Ascending aorta (tissue), 2 donors: ENCODE measurements at places on chromosomes 16 and 17. TPM values are rescaled to one million over a fixed set of nuclear protein-coding genes. Genes with fewer than 3 reads are reported as not detected.

TEX14 gene
- not detected for total RNA-seq

TEN1 gene
- total RNA-seq: 33.6 TPM

SPATA22 gene
- total RNA-seq: not detected

DNA sequence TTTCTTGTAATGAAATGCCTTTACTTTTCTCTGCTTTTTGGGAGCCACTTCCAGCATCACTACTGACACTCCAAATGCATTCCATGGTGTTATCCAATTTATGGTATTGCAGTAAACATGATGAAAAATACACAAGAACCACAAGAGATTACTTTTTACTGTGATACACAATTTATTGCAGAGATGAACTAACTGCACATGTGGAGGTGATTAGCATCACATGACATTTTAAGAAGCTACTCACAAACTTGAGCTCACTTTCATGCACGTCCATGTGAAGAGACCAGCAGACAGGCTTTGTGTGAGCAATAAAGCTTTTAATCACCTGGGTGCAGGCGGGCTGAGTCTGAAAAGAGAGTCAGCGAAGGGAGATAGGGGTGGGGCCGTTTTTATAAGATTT, 780.5 kb upstream of the GOT2 start:
- H3K36me3 ChIP-seq: no peaks in the 10 kb centered on the region
- no peak overlapping the region for H3K4me3 ChIP-seq
- no peak for DNase-seq
- H3K27ac ChIP-seq: no peak overlapping the region
- H3K27me3 ChIP-seq: no peaks in the 10 kb centered on the region

- no peaks in the 10 kb centered on the region for H3K36me3 ChIP-seq
- H3K27ac ChIP-seq: no peak overlapping the region
- H3K4me1 ChIP-seq: no peaks in the 10 kb centered on the region
- H3K4me3 ChIP-seq: no peak overlapping the region
Measured at GRCh38 chr16:52372313-52372712, 174.6 kb downstream of the TOX3 start.

GRCh38 chr16:88200896-88201185, 181.9 kb upstream of the ZNF469 start:
- no peak overlapping the region for H3K4me3 ChIP-seq
- H3K36me3 ChIP-seq: no peaks in the 10 kb centered on the region
- no peak for DNase-seq

- H3K27me3 ChIP-seq: no peaks in the 10 kb centered on the region
- DNase-seq: no peak
- no peak overlapping the region for H3K27ac ChIP-seq
- peaks cover 8% of the 10 kb centered on the region for H3K4me1 ChIP-seq
- peaks cover 28% of the 10 kb centered on the region for H3K36me3 ChIP-seq
- H3K4me3 ChIP-seq: no peak overlapping the region
Measured at GRCh38 chr16:70520612-70521297, 2.6 kb downstream of the COG4 start.

DNA sequence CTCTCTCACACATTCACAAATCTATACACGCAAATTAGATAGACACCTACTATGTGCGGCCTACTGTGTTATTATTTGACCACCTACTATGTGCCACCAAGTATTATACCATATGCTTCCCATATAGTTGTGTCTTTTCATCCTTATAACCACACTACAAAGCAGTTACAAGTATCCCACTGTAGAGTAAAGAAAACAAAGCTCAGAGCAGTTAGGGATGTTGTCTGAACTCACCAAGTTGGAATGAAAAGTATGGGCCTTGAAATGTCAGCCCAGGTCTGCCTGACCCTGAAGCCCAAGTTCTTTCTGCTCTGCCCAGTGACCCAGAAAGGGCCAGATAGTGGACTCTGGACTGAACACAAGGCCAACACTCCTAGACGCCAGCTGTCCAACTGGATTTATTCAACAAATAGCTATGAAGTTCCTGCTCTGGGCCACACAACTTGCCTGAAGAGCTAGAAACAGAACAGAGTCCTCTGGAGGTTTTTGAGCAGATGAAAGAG, 8.5 kb downstream of the KRT37 start:
- no peaks in the 10 kb centered on the region for H3K4me1 ChIP-seq
- H3K27ac ChIP-seq: no peak overlapping the region
- no peaks in the 10 kb centered on the region for H3K27me3 ChIP-seq
- DNase-seq: no peak

- peaks cover 17% of the 10 kb centered on the region for H3K27me3 ChIP-seq
- H3K4me3 ChIP-seq: no peak overlapping the region
- peaks cover 7% of the 10 kb centered on the region for H3K4me1 ChIP-seq
- no peaks in the 10 kb centered on the region for H3K36me3 ChIP-seq
- no peak overlapping the region for H3K27ac ChIP-seq
Measured at GRCh38 chr17:79819534-79820276, 19.5 kb downstream of the CBX4 start.

- peaks cover 4% of the 10 kb centered on the region for H3K36me3 ChIP-seq
- DNase-seq: no peak
- H3K27ac ChIP-seq: no peak overlapping the region
- H3K4me1 ChIP-seq: no peaks in the 10 kb centered on the region
- H3K4me3 ChIP-seq: no peak overlapping the region
Measured at GRCh38 chr17:60171753-60172079, 21.9 kb downstream of the CA4 start.
